Glutamatergic neuron (in vitro differentiated cells): ENCODE measurements at places on chromosomes 2 and 18. TPM values are rescaled to one million over a fixed set of nuclear protein-coding genes. Genes with fewer than 3 reads are reported as not detected.

DNA sequence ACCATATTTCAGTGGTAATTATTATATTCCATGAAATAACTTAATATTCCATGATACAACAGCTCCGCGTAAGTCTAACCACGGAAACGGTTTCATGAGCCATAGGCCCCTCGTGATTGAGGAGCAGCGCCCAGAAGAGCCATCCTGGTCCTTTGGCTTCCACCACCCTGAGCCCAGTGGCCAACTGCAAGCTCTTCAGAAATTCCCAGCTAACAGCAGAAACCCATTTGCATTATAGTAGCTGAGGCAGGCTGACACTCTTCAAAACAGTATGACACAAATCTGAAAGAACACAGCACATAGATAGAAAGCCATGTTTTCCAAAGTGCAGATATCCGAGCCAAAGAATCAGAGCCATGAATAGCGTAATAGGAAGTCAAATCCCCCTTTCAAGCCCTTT, 120.9 kb upstream of the NFATC1 start:
- peaks cover 3% of the 10 kb centered on the region for H3K4me1 ChIP-seq
- no peak overlapping the region for H3K4me3 ChIP-seq
- H3K27ac ChIP-seq, result no peak overlapping the region
- no peaks in the 10 kb centered on the region for H3K27me3 ChIP-seq
- H3K36me3 ChIP-seq, result no peaks in the 10 kb centered on the region

- no peak for DNase-seq
- no peak overlapping the region for H3K4me3 ChIP-seq
- H3K27ac ChIP-seq, result no peak overlapping the region
- no peaks in the 10 kb centered on the region for H3K4me1 ChIP-seq
- H3K27me3 ChIP-seq, result no peaks in the 10 kb centered on the region
Measured at GRCh38 chr2:166485558-166486178, 8.4 kb downstream of the SCN7A start.

GRCh38 chr2:240213476-240214421, 73.3 kb upstream of the OTOS start:
- H3K27me3 ChIP-seq, result no peaks in the 10 kb centered on the region
- H3K4me1 ChIP-seq, result peaks cover 12% of the 10 kb centered on the region
- H3K4me3 ChIP-seq, result no peak overlapping the region
- DNase-seq, result no peak

DNA sequence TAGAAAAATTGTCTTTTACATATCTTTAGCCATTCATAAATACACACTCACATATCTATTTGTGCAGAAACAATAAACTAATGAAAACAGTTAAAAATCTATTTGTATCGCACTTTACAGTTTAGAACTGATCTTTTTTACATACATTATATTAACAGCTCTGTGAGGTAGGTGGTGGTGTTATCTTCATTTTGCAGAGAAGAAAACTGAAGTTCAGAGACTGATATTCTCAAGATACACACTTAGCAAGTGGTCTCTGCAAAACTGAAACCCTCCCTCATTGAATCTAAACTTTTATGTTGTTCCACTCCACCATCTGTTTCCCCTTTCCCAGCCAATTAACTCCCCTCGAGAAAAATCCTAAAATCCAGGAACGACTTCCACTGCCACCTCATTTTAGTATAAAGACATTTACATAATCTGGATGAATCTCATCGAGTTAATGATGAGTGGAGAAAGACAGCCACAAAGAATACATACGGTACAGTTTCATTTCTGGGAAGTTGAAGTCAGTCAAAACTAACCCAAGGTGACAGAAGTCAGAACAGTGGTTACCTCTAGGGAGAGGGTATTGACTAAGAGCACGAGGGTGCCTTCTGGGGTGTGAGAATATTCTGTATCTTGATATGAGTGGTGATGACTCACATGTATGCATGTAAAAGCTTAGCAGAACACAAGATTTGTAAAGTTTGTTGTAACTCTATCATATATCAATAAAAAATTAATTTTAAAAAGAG, 524.2 kb upstream of the TCF4 start:
- H3K27ac ChIP-seq, result no peak overlapping the region
- H3K4me3 ChIP-seq, result no peak overlapping the region
- no peaks in the 10 kb centered on the region for H3K36me3 ChIP-seq
- peaks cover 28% of the 10 kb centered on the region for H3K4me1 ChIP-seq
- H3K27me3 ChIP-seq, result no peaks in the 10 kb centered on the region

DNA sequence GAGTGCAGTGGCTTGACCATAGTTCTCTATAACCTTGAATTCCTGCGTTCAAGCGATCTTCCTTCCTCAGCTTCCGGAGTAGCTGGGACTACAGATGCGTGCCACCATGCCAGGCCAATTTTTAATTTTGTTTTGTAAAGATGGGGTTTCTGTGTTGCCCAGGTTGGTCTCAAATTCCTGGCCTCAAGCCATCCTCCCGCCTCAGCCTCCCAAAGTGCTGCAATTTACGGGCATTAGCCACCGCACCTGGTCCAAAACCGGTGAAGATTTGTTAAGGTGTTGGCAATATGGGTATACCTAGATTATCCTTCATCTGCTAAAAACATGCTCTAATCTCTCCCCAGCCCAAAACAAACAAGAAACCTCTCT, 1.3 kb upstream of the EIF2AK3 start:
- peaks cover 8% of the 10 kb centered on the region for H3K27me3 ChIP-seq
- peaks cover 2% of the 10 kb centered on the region for H3K4me1 ChIP-seq
- H3K4me3 ChIP-seq, result no peak overlapping the region
- H3K36me3 ChIP-seq, result no peaks in the 10 kb centered on the region

- H3K4me3 ChIP-seq, result no peak overlapping the region
- no peak overlapping the region for H3K27ac ChIP-seq
- peak; percentile 56 for DNase-seq
- H3K36me3 ChIP-seq, result peaks cover under 1% of the 10 kb centered on the region
Measured at GRCh38 chr2:240374085-240374907, 61.2 kb upstream of the GPC1 start.

DNA sequence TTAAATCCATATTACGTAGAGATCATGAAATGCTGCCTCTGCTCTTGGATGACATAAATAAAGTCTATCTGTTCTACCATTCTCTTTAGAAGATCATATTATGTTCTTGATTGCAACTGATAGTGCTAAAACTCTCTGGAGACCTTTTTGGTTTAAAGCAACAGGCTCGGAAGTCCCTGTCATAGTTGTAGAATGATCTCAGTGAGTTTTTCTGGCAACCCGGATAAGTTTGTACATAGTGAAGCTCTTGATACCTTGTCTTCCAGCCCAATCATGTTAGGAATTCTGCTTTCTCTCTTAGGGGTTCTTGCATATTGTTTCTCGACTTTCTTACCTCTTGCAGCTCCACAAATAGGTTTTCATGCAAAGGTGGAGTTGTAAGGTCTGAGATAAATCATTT, 156.1 kb downstream of the TTC27 start:
- H3K36me3 ChIP-seq, result no peaks in the 10 kb centered on the region
- no peak overlapping the region for H3K27ac ChIP-seq
- peaks cover 5% of the 10 kb centered on the region for H3K4me1 ChIP-seq
- no peak overlapping the region for H3K4me3 ChIP-seq
- peaks cover 2% of the 10 kb centered on the region for H3K27me3 ChIP-seq

DNA sequence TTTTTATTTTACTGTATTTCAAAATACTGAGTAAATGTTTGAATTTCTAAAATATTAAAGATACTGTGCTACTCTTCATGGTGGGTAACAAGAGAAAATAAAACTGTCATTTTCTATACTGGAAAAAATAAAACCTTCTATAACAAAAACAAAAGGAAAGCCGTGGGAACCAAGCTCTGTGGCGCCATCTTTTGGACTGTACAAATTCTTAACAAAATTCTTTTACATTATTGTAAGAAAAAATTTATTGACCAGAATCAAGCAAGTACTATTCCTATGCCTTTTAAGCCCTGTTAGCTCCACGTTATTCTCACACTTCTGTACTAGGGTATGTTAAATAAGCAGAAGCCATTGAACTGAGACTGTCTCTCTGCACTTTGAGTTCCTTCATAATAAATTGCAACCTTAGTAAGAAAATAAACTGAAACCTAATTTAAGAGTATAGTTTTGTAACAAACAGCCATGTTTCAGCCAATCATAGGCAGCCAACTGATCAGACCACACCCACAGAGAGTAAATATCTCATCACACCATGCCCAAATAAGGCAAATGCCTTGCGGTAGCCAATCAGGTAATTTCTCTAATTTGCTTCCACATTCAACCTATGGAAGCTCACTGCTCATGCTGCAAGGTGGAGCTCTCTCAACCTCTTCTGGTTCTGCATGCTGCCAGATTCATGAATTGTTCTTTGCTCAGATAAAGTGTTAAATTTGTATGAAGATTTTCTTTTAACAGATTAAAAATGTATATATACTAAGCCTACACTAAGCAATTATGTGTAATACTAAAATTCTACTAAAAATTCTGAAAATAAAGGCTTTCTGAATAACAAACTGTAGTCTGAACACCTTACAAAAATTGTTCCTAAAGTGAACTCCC, 42.2 kb downstream of the HIBCH start:
- H3K27ac ChIP-seq, result no peak overlapping the region
- DNase-seq, result no peak
- H3K36me3 ChIP-seq, result no peaks in the 10 kb centered on the region
- peaks cover 2% of the 10 kb centered on the region for H3K4me1 ChIP-seq
- no peaks in the 10 kb centered on the region for H3K27me3 ChIP-seq
- no peak overlapping the region for H3K4me3 ChIP-seq

DNA sequence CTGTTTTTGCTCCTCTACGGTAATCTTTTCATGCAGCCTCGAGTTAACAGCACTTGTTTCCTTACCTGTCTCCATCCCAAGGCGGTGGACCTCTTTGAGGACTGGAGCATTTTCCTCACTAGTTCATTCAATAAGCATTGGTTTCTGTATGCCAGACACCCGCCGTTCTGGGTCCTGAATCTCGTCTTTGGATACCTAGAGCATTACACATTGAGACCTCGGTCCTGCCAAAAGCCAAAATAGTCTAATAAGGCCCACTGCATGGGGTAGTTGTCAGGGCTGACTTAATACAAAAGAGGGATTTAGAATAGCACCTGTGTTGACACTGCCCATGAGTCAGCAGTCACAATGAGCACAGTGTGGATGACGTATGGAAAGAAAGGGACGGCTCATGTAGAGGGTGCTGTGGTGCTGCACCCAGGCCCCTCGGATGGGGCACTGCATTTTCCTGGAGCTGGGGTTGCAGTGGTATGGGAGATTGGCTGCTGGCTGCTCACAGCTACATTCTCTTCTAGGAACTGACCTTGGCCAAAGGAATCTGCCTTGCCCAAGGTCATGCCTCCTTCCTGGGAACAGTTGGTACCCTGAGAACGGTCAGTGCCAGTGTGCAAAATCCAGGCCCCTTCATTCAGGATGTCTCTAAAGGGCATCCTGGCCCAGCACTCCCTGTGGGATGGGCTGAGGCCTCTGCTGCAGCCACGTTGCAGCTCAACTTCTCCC, 126.9 kb upstream of the NCK2 start:
- H3K4me3 ChIP-seq, result no peak overlapping the region
- no peak overlapping the region for H3K27ac ChIP-seq
- DNase-seq, result no peak
- H3K36me3 ChIP-seq, result no peaks in the 10 kb centered on the region
- no peaks in the 10 kb centered on the region for H3K4me1 ChIP-seq

- no peaks in the 10 kb centered on the region for H3K27me3 ChIP-seq
- H3K27ac ChIP-seq, result no peak overlapping the region
- H3K36me3 ChIP-seq, result no peaks in the 10 kb centered on the region
Measured at GRCh38 chr2:54657664-54658083, 65.8 kb upstream of the EML6 start.

GRCh38 chr2:72141881-72142451, 5.7 kb downstream of the CYP26B1 start:
- H3K36me3 ChIP-seq, result no peaks in the 10 kb centered on the region
- H3K27me3 ChIP-seq, result peaks cover 21% of the 10 kb centered on the region
- H3K4me1 ChIP-seq, result peaks cover 7% of the 10 kb centered on the region
- peak overlapping the region; percentile 77 for H3K4me3 ChIP-seq
- no peak overlapping the region for H3K27ac ChIP-seq

GRCh38 chr18:34223164-34223892, 1.4 kb downstream of the NOL4 start:
- H3K4me3 ChIP-seq, result peak overlapping the region; percentile 95
- no peaks in the 10 kb centered on the region for H3K36me3 ChIP-seq
- H3K27me3 ChIP-seq, result peaks cover 8% of the 10 kb centered on the region

DNA sequence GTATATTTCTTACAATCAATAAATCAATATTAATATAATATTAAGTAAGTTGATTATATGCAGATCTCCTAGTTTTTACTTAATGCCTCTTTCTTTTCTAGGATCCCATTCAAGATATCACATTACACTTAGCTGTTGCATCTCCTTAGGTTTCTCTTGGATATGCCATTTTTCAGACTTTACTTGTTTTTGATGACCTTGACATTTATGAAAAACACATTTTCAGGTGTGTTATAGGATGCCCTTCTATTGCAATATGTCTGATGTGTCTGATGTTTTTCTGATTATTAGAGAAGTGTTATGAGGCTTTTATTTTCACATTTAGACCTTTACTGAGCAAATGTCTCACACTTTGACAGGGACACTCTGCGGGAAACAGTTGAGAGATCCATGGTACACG, 933.6 kb upstream of the CNTNAP5 start:
- DNase-seq, result no peak
- no peaks in the 10 kb centered on the region for H3K27me3 ChIP-seq
- no peak overlapping the region for H3K4me3 ChIP-seq
- no peak overlapping the region for H3K27ac ChIP-seq
- no peaks in the 10 kb centered on the region for H3K4me1 ChIP-seq
- H3K36me3 ChIP-seq, result no peaks in the 10 kb centered on the region

GRCh38 chr2:231655488-231655887, 52.8 kb upstream of the PTMA start:
- DNase-seq, result no peak
- no peak overlapping the region for H3K27ac ChIP-seq
- no peaks in the 10 kb centered on the region for H3K36me3 ChIP-seq
- H3K4me1 ChIP-seq, result no peaks in the 10 kb centered on the region

GRCh38 chr2:164745012-164745797, 96.4 kb downstream of the COBLL1 start:
- peaks cover 2% of the 10 kb centered on the region for H3K4me1 ChIP-seq
- H3K27ac ChIP-seq, result no peak overlapping the region
- no peaks in the 10 kb centered on the region for H3K27me3 ChIP-seq
- no peak for DNase-seq
- H3K36me3 ChIP-seq, result no peaks in the 10 kb centered on the region

EFHD1 gene
- 0.71 TPM for total RNA-seq

CAPN14 gene
- 0.25 TPM for total RNA-seq

UGP2 gene
- total RNA-seq, result 68.6 TPM

GALNT1 gene
- total RNA-seq, result 65.3 TPM

ZNF519 gene
- 18.5 TPM for total RNA-seq

NFE2L2 gene
- total RNA-seq, result 51.4 TPM

SETBP1 gene
- total RNA-seq, result 83.3 TPM

COLEC11 gene
- total RNA-seq, result not detected

DSC3 gene
- 0.47 TPM for total RNA-seq

LRRC30 gene
- total RNA-seq, result not detected

CNRIP1 gene
- total RNA-seq, result 28.0 TPM

SGPP2 gene
- 2.1 TPM for total RNA-seq

COLEC12 gene
- 0.20 TPM for total RNA-seq
